ENCODE measurements at places on chromosomes 12 and 14.

GRCh38 chr14:44700184-44700583, 193.1 kb upstream of the FSCB start:
- DNase-seq, result no peak

DNA sequence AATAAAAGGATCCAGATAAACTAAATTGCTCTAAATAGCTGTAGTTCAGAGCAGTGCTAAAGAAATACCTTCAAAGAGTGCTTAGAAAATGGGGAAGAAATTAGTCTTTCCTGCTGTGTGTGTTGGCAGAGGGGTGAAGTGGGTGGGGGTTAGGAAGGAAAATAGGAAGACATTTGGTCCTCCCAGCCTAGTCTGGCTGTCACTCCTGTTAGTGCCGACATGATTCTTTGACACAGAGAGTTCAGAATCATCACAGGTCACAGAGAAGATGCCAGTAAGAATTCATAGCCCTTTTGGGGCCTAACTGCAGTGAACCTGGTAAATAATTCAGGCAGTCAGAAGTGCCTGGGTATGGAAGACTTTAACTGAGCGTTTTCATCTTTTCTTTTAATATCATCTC, 74.8 kb downstream of the FLRT2 start:
- DNase-seq, result no peak

DNA sequence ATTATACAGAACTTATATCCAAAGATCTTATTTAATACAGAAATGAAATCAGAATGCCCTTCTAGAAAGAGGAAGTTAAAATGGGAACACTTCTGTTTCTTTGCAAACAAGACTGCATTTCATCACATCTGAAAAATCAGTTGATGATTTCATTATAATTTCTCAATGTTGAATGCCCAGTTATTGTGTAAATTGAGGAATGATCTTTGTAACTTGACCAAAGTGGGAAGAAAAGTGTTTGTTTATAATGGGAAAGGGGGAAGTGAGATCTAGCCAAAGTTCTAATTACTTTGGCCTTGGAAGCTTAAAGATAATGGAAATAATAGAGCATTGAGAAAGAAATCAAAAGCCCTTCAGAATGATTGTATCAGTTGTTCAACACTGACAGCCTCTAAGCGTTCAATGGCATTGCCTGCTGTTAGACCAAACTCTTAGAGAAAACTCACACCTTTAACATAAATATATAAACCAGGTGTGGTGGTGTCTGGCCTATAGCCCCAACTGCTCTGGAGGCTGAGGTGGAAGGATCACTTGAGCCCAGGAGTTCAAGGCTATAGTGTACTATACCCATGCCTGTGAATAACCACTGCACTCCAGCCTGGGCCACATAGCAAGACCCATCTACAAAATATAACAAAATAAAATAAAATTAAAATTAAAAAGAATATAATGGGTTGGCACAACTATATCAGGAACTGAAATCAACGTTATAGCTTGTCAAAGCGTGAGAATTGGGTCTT, 9.9 kb upstream of the LYZ start:
- DNase-seq, result no peak

GRCh38 chr12:54411391-54412241, 7.5 kb downstream of the ITGA5 start:
- DNase-seq, result peak; percentile 70

DNA sequence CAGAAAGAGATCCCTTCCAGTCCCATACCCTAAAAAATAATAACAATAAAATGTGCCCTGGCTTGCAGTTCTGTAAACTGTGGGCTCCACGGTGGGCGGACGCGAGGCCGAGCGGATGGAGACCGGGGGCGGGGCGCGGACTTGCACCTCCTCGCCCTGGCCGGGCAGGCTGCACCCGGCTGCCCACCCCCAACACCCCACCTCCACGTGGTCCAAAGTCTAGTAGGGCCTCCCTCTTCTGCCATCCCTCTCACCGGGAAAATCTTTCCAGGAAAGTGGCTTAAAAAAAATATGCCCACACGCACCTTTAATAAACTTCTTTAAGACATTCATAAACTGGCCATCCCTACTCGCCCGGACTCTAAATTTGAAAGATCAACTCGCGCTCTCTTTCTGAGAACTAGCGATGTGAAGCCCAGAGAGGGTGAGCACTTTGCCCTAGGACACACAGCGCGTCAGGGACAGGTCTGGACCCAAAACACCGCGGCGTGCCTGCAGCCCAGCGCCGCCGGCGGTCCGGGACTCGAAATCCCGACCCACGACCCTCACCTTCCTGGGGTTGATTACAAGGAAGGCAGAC, 1.9 kb upstream of the BCL11B start:
- DNase-seq, result no peak

GRCh38 chr12:30548203-30548602, 147.5 kb downstream of the IPO8 start:
- no peak for DNase-seq

DNA sequence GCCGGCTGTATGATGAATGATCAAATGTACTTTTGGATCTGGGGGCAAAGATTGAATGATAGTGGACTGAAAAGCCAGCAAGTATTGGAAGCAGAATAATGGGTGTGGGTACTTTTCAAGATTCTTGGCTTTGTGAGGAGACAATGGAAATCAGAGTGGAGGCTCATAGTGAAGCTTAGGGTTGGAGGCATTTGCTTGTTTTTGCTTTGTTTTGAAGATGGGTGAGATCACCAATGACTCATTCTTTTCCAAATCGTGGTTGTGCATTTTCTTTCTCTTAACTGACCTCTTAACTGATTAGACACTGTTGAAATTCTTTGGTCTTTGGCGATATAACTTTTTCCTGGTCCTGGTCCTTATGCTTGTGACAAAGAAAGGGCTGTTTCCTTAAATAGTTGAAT, 54.4 kb downstream of the PELI2 start:
- no peak for DNase-seq

GRCh38 chr14:69129264-69129880, 23.5 kb downstream of the DCAF5 start:
- peak; percentile 65 for DNase-seq

DNA sequence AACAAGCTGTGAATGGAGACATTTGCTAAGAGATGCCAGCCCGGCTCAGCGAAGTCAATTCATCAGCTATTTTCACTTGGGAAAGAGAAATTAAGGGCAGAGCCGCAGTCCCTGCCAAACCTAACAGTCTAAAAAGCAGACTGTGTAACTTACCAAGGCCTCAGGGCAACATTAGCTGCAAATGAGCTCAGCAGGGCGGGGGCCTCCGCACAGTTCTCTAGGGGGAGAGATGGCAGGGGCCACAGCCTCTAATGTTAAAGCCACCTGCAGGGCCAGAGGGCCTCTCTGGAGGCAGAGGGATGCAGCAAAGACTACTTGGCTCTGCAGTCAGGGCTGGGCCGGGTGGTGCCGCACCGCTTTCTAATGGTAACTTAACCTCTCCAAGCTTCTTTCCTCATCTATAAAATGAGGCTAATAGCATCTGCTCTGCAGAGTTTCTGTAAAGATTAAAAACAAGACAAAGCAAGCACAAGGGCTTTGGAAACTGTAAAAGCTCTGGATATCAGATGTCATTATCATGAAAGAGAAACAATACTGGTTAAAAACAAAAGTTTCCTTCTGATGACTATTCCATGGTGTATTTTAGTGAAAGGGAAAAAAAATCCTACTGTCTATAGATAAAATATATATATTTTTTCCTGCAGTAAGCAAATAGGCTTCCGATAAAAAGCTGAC, 13.4 kb upstream of the GPRC5A start:
- no peak for DNase-seq

DNA sequence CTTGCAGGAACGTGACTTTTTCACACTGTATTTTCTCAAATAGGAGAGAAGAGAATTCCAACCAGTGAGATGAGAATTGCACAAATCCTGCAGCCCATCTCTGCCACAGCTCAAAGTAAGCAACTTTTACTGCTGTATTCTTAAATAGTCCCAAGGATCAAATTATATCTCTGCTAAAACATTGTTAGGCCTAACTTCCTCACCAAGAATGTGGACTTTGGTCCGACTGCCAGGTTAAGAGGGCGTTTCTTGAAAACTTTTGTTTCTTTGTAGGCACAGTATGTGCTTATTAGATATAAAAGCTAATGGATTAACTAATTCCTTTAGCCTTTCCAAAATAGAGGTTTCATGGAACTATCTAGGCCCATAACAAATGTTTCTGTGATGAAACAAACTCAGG, 61.4 kb upstream of the IFNG-AS1 start:
- no peak for DNase-seq

DNA sequence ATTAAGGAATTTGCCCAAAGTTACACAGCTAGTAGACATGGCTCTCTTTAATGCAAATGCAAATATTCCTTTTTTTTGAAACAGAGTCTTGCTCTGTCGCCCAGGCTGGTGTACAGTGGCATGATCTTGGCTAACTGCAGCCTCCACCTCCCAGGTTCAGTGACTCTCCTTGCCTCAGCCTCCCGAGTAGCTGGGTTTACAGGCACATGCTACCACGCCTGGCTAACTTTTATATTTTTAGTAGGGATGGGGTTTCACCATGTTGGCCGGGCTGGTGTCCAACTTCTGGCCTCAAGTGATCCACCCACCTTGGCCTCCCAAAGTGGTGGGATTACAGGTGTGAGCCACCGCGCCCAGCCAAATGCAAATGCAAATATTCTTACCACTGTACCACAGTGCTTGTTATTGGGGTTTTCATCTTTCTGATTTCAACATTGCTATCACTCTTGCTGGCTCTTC, 24.5 kb upstream of the HIGD1C start:
- DNase-seq, result no peak

- DNase-seq, result no peak
Observed at GRCh38 chr12:23290627-23291330, 658.7 kb downstream of the SOX5 start.

DNA sequence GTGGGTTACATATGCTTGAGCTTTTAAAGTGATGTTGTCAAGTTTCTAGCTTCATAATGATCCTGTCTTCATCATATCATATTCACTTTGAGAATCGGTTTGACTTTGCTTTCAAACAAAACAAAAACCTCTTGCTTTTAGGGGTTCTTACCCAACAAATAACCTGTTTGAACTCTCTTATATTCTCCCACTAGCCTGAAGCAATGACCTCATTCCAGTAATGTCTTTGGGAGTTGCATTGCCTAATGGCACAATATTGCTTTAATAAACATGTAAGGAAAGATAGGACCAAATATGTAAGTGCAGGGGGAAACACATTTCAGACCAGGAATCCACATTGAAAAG, 27.7 kb downstream of the WBP11 start:
- DNase-seq, result no peak

DNA sequence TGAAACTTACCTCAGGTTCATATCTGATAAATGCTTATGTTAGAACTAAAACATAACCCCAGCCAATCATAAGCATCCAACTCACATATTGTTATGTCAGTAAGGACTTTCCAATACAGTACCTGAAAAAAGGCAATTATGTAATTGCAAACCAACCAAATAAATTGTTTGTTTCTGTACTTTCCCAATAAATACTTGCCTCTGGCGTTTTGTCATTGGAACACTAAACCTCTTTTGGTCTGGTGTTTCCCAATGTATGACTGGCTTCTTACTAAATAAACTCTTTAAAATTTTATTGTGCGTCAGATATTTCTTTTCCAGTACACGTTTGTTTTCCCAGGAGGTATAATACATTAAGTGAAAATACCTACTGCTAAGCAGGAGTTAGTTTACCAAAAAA, 6.7 kb upstream of the PTPRB start:
- no peak for DNase-seq

GRCh38 chr14:83347874-83348273, 1814.2 kb upstream of the SEL1L start:
- no peak for DNase-seq

DNA sequence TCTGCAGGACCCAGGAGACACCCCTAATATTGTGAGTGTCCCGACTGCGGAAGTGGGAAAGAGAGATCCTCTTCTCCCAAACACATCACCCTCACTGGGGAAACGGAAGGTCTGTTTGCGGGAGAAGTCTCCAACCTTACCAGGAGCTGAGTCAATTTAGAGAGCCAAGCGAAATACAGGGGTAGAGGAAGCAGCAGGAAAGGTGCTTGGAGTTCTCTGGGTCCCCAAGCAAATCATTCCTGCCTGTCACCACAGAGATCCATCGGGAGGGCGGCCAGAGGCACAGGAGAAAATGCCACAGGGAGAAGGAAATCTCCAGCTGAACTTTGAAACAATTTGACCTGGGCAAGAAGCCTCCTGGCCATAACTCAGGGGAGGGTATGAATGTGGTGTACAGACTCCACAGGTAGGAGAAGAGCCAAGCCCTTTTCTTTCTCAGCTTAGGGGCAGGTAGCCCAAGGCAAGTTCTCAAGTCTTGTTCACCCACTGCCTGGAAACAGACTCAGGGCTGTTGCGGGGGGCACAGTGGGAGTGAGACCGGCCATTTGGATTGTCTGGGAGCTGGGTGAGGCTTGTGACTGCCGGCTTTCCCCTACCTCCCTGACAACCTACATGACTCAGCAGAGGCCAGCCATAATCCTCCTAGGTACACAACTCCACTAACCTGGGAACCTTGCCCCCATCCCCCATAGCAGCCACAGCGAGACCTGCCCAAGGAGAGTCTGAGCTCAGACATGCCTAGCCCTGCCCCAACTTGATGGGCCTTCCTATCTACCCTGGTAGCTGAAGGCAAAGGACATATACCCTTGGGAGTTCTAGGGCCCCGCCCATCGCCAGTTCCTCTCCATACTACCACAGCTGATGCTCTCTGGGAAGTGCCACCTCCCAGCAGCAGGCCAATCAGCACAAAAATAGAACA, 211.9 kb upstream of the ARHGAP5 start:
- no peak for DNase-seq

DNA sequence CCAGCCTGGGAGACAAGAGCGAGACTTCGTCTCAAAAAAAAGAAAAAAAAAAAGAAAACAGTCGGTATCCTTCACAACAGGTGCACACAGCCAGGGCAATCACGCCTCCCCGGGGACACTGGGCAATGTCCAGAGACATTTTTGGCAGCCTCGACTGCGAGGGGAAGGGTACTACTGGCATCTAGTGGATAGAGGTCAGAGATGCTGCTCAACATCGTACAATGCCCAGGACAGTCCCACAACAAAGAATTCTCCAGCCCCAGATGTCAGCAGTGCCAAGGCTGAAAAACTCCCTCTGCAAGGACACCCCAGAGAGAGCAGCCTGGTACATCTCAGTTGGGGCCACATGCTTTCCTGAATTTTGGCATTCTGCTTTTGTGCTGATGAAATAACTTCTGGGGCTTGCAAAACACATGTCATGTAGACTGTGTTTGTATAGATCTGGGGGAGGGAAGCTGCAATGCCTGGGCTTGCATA, 21.5 kb downstream of the ALDH2 start:
- DNase-seq, result no peak

- no peak for DNase-seq
Observed at GRCh38 chr14:100144996-100145646, 14.3 kb downstream of the DEGS2 start.

GRCh38 chr14:35878272-35879150, 52.4 kb downstream of the BRMS1L start:
- DNase-seq, result no peak
